ENCODE measurements at places on chromosomes 1 and 21.

GRCh38 chr1:150628766-150629114 is 672 bp downstream of the ENSA start:
- no peak for DNase-seq

DNA sequence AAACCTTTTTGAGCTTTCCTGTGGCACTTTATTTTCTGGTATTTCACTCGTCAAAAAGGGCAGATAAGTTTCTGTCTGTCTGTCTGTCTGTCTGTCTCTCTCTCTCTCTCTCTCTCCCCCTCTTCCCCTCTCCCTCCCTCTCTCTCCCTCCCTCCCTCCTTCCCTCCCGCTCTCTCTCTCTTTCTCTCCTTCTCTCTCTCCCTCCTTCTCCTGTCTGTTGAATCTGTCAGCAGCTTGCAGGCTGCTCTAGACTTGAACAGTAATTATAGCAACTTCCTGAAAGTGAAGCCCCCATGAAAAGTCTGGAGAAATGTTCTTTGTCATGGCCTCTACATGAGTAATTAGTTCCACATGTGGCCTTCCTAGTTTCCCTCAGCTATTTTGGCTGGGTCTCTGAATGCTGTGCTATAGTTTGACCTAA is 275.2 kb upstream of the C1orf105 start:
- DNase-seq = no peak

DNA sequence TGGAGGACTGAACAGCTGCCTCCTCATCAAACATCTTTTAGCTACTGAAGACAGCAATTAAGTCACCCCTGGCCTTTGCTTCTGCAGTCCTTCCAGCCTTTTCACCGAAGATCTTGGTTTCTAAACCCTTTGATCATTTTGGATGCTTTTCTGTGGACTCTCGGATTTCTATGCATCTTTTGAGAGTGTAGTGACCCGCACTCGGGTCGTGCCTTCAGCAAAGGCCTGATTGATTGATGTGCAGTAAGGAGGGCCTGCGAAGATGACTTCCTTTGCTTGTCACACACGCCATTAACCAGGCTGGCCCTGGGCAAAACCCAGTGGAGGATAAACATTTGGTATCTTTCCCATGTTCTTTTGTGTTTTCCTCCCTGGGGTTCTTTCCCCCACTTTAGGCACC is 157.5 kb upstream of the CD34 start:
- no peak for DNase-seq

- no peak for DNase-seq
Observed at GRCh38 chr21:43866260-43866629, 1.2 kb downstream of the AGPAT3 start.
